ENCODE measurements at places on chromosomes 16 and 17. TPM values are rescaled to one million over a fixed set of nuclear protein-coding genes. Genes with fewer than 3 reads are reported as not detected.

GRCh38 chr17:75153780-75154194, 525 bp downstream of the JPT1 start:
- peak; percentile 38 for DNase-seq

Gene CLEC3A
- total RNA-seq, result not detected

DNA sequence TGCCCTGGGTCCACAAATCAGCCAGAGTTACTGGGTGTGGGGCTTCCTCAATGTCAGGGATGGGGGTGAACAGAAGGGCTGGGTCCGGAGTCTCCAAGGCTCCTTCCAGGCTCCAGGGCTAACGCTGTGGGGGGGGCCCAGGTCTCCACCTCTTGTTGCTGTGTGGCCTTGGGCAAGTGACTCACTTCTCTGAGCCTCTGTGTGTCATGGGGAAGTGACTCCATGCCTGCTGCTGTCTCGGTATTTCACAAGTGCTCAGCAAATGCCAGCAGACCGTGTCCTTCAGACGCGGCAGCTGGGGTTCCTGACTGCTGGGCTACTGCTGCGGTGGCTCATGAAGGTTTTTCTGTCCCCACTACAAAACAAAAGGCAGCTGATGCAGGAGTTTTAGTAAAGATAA, 26.6 kb downstream of the JPH3 start:
- DNase-seq, result no peak

DNA sequence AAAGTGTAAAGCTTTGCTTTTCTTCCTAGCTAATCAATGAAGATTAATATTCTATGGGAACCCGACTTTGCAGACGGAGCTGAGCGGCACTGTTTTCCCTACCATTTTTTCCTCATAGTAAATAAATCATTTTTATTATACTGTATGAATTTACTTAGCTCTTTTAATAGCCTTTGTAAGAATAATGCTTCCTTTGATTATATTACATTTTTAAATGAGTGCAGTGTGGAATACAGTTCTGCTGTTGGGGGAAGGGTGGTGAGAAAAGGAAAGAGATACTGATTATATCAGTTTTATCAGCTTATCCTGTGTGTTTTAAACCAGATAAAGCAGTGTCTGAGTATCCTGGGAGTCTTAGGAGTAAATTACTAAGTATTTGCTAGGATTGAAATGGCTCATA, 221.4 kb upstream of the RBFOX1 start:
- DNase-seq, result no peak

DNA sequence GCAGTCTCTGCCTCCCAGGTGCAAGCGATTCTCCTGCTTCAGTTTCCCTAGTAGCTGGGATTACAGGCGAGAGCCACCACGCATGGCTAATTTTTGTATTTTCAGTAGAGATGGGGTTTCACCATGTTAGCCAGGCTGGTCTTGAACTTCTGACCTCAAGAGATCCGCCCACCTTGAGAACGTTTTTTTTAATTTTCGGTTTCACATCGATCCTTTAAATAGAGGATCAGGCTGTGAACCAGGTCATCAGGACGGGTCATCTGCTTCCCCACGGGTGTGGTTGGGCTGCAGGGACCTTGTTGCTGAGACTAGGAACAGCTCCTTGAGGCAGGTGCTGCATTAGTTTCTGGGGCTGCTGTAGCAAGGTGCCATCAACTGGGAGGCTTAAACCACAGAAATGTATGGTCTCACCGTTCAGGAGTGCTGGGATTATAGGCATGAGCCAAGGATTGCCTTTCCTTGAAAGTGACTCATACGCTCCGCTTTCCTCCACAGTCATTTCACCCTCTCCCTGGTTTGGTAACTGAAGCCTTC, 7.9 kb upstream of the NAGPA start:
- DNase-seq, result no peak

DNA sequence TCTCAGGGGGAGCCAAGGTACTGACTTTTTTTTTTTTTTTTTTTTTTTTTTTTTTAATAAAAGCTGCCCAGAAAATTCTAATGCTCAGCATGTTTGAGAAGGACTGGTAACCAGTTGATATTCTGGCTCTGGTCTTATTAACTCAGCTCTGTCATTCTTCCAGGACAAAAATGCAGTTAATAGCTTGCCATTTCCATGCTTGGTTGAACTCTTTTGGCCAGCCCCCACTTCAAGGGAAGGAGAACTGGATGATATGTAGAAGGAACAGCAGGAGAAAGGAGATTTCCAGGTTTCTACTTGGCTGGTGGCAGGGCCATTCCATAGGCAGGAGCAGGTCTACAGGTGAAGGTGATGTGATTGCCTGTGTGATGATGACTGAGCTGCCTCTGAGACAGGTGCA, 59.2 kb upstream of the TANC2 start:
- no peak for DNase-seq
